ENCODE measurements at places on chromosomes 5 and 9. TPM values are rescaled to one million over a fixed set of nuclear protein-coding genes. Genes with fewer than 3 reads are reported as not detected.

Gene CATSPER3
- total RNA-seq = 0.79 TPM

Gene SREK1IP1
- 21.7 TPM for total RNA-seq

Gene LCN10
- total RNA-seq = not detected

Gene SPINK13
- not detected for total RNA-seq

Gene CCDC180
- total RNA-seq = 29.0 TPM

Gene CER1
- total RNA-seq = 0.79 TPM

Gene SEMA4D
- 30.9 TPM for total RNA-seq

Gene TSSK1B
- total RNA-seq = 0.10 TPM

Gene ADAMTSL1
- total RNA-seq = 35.3 TPM

Gene CYLC2
- not detected for total RNA-seq

DNA sequence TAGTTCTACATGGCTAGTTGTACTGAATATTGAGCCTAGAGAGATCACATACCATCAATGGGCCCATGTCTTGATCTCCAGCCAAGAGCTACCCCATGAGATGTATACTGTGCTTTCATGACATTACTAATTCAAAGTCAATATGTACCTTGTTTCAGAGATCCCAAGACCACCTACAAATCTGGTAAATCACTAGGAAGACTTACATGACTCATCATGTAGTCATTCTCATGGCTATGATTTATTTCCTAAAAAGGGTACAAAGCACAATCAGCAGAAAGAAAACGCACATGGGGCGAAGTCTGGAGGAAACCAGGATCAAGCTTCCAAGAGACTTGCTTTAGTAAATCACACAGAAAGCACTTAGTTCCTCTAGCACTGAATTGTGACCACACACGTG, 103.0 kb downstream of the PCSK5 start:
- H3K4me1 ChIP-seq = no peaks in the 10 kb centered on the region
- no peak overlapping the region for H3K4me3 ChIP-seq
- no peak overlapping the region for H3K27ac ChIP-seq
- DNase-seq = no peak
- no peaks in the 10 kb centered on the region for H3K27me3 ChIP-seq
- H3K36me3 ChIP-seq = no peaks in the 10 kb centered on the region

DNA sequence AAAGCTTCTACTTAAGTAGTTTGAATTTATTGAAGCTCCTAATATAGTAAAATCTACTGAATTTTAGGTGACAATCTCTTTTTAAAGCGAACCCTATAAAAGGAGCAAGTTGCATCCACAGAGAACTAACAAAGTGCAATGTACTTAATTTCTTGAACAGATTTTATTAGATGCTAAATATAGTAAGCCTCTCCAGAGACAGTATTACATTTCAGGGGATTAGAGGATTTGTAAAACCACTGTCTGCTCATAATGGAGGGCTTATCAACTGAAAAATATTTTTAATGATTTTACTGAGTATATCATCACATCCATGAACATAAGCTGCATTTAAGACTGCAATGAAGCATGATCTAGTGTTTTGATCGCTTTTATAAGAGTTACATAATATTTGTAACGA, 230.0 kb upstream of the EFNA5 start:
- H3K27ac ChIP-seq = no peak overlapping the region
- DNase-seq = no peak
- no peak overlapping the region for H3K4me3 ChIP-seq
- H3K27me3 ChIP-seq = no peaks in the 10 kb centered on the region
- no peaks in the 10 kb centered on the region for H3K36me3 ChIP-seq

DNA sequence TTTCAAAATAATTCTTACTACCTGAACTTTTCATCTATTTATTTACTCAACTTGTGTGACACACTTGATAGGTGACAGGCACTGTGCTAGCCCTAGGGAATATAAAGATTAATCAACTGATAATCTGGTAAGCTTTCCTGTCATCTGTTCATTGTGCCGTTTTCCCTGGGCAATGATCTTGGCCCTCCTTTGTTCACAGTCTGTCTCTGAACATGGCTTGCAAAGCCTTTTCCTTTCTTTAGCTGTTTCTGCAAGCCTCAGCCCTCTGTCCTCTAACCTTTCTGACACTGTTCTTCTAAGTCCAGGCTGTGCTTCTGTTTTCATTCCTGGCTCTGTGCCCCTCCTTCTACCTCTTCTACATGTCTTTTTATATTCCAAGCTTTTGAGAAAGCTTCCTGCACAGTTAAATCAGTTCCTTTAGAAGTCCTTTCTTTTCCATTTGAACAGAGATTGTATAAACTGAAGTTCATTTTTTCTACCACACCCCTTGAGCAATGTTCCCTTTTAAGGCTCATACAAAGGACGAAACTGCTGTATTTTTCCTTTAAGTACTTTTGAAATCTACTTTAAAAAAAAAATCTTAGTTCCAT, 803.0 kb upstream of the ZNF608 start:
- no peak overlapping the region for H3K4me3 ChIP-seq
- peaks cover 4% of the 10 kb centered on the region for H3K4me1 ChIP-seq
- H3K27ac ChIP-seq = peak overlapping the region; percentile 63
- no peaks in the 10 kb centered on the region for H3K27me3 ChIP-seq

GRCh38 chr9:119349351-119349825, 19.8 kb downstream of the BRINP1 start:
- peak overlapping the region; percentile 6 for H3K27ac ChIP-seq
- H3K27me3 ChIP-seq = no peaks in the 10 kb centered on the region
- peaks cover under 1% of the 10 kb centered on the region for H3K36me3 ChIP-seq
- DNase-seq = peak; percentile 78

DNA sequence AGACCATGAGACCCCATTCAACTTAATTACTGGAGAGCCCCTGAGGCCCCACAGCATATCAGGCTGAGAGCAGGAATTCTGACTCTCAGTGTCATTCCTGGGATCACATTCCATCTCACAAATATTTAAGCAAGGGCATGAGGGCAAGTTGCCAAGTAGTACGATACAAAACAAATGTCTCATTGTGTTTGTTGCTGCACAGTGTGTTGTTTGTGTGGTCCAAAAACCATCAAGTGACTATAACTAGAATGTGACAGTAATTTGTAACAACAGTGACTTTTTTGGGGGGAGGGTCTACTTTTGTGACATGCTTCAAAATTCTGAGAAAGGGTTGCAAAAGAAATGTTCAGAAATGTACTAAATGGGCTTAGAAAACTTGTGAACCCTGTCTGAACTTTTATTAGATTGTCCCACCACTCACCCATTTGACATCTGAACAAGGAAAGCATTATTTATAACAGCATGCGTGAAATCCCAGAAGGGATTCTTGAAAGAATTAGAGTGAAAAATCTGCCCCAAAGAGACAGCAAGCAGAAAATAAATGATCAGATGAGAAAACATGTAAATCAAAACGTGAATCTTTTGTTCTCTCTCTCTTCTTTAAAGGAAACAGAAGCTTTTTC, 347.0 kb downstream of the NTRK2 start:
- H3K27me3 ChIP-seq = no peaks in the 10 kb centered on the region
- H3K4me1 ChIP-seq = no peaks in the 10 kb centered on the region
- H3K4me3 ChIP-seq = no peak overlapping the region

- no peak overlapping the region for H3K27ac ChIP-seq
- peaks cover 5% of the 10 kb centered on the region for H3K27me3 ChIP-seq
Measured at GRCh38 chr5:159061179-159061796, 38.4 kb downstream of the EBF1 start.

- H3K4me1 ChIP-seq = no peaks in the 10 kb centered on the region
- H3K36me3 ChIP-seq = no peaks in the 10 kb centered on the region
- H3K27me3 ChIP-seq = no peaks in the 10 kb centered on the region
- no peak for DNase-seq
- no peak overlapping the region for H3K27ac ChIP-seq
- H3K4me3 ChIP-seq = no peak overlapping the region
Measured at GRCh38 chr9:104961238-104961637, 33.3 kb upstream of the ABCA1 start.
